ENCODE measurements at places on chromosomes 6 and 20.
A peak's percentile ranks its signal among the peaks of the same experiment; 100 is the strongest.

- no peak for DNase-seq
These were observed 38.4 kb upstream of the ZNF217 start for GRCh38 chr20:53631909-53632662.

GRCh38 chr6:20631549-20631924, 97.3 kb downstream of the CDKAL1 start:
- no peak for DNase-seq

DNA sequence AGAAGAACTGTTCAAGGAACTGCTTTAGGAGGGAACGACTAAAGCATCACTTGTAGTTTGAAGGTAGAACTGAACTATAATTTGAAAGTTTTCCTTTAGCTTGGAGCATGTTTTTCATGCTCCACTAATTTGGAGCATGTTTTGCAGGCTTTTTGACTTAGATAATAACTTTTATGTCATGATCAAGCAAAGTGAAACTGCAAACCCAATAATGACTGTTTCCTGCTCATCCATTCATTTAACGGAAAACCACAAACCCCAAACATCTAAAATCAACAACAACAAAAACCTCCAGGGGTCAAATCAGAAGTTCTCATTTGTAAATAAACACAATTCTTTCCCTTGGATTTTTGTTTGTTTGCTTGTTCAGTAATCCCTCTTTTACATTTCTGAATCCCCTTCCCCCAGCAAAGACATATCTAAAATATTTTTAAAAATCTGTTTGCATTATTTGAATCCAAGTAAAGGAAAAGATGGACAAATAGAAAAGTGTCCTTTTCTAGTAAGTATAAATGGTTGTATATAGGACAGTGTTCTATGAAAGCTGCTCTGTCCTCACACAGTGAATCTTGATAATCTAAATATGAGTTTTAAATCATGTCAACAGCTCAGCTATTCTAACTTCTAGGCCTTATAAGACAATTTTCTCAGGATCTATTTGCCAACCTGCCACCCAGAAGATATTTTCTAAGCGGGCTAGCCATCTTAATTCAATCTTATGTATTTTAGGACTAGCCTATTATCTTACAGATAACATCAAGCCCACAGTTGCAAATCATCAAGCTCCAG, 2.6 kb downstream of the SIM1 start:
- no peak for DNase-seq

GRCh38 chr6:68197356-68197755, 437.7 kb upstream of the ADGRB3 start:
- no peak for DNase-seq

DNA sequence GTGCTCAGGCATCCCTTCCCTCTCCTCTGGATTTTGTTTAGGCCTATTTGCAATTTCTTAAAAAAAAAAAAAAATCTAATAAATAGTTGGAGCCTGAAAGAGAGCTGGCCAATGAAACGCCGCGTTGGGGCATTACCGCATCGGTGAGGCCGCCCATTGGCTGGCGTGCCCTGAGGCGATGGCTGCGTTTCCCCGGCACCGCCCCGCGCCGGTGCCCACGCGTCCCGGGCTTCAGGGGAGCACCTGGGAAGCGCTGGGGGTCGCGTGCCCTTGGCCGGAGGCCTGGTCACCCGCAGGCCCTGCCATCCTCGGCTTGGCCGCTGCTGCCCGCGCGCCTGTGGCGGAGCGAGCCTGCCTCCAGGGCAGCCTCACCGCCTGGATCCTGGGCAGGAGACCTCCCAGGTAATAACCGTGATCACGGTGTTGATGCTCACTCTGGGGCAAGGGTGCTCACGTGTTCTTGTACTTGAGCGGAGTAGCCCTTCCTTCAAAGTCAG, 155.4 kb downstream of the NRN1 start:
- peak; percentile 79 for DNase-seq

GRCh38 chr6:21476112-21476511, 117.4 kb upstream of the SOX4 start:
- no peak for DNase-seq

DNA sequence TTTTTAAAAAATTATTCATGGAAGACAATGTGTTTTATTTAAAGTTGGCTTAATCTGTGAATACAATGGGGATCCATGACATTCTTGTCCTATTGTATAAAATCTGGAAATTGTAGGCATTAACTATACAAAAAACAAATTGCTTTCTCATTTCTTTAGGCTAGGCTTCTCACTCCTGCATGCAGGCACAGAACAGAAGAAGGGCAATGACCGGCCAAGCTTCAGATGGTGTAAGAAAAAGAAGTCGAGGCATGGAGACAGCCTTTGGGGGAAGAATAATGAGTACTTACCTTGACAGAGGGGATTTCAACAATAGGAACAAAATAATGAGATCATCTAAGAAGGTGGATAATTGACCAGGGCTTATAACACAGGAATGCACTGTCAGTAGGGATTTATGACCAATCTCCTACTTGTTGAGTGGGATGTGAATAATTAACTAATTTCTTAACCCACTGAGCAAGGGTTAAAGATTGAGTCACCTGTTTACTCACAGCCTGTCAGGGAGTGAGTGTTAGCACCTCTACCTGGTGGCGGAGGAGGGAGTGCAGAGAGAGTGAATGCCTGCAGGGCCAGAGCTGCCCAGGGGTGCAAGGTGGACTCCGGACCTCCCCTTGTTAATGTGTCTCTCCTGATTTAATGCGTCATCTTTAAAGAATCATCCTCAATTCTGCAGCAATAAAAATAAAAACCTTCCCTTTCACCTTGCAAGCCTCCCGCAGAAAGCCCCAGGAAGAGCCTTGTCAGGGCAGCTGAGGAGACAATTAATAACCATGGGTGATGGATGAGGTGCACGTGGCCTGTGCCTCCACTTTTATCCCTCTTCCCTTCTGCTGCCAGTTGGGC, 3.9 kb downstream of the SLC22A2 start:
- DNase-seq = no peak

GRCh38 chr20:44572551-44573500, 9.6 kb upstream of the PKIG start:
- DNase-seq = no peak

GRCh38 chr6:137880746-137881521, 13.9 kb downstream of the TNFAIP3 start:
- peak; percentile 51 for DNase-seq

- no peak for DNase-seq
These were observed 88.9 kb downstream of the COL12A1 start for GRCh38 chr6:75116946-75117345.

- peak; percentile 23 for DNase-seq
These were observed 74.1 kb upstream of the TOX2 start for GRCh38 chr20:43840382-43841070.

DNA sequence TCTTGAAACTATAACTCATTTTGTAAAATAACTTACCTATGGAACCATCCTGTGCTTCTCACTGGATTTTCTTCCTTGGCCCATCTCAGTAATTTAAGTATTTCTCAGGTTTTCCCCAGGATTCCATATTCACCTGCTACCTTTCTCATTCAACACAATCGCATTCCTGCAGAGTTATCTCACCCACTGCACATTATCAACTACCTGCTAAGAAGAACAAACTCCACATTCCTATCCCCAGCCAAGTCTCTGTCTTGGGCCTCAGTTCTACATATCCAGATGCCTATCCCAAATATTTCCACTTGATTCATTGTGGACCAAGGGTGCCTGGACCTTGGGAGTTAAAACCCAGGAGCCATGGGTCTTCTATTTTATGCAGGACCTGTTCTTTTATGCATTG, 60.2 kb upstream of the KCNQ5 start:
- DNase-seq = no peak

GRCh38 chr20:38658879-38659596, 57.4 kb downstream of the ARHGAP40 start:
- DNase-seq = peak; percentile 21

DNA sequence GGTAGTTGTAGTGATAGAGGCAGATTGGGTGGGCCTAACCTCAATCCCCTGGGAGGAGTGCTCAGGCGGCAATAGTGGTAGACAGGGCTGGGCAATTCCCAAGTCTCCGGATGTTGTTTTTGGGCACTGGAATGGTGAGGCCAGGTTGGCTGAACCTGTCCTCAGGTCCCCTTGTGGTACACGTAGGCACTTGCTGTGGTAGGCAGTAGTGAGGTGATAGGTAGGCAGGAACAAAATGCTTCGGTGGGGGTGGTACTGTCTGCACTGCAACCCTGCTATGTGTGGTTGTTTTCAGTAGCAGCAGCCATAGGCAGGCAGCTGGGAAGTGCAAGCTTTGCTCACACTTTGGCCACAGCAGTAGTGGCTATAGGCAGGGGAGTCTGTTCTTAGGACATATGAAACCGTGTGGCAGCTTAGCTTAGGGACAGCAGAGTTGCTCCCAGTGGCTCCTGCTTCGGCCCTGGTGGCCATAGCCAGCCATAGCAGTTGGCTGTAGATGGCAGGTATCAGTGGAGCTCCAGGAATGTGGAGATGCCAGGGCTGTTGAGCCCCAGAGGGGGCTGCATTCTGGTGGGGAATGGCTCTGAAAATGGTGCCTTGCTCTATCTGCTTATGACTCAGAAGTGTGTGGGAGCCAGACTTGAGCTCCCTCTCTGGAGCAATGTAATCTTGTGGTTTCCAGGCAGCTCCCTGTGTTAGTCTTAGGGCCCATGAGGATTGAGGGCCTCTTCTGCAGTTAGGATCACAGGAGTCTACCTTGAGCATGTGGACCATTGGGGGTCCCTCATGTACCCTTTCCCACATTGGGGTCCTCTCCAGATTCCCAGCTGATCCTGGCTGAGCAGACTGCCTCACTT, 241.8 kb upstream of the BMP2 start:
- no peak for DNase-seq

DNA sequence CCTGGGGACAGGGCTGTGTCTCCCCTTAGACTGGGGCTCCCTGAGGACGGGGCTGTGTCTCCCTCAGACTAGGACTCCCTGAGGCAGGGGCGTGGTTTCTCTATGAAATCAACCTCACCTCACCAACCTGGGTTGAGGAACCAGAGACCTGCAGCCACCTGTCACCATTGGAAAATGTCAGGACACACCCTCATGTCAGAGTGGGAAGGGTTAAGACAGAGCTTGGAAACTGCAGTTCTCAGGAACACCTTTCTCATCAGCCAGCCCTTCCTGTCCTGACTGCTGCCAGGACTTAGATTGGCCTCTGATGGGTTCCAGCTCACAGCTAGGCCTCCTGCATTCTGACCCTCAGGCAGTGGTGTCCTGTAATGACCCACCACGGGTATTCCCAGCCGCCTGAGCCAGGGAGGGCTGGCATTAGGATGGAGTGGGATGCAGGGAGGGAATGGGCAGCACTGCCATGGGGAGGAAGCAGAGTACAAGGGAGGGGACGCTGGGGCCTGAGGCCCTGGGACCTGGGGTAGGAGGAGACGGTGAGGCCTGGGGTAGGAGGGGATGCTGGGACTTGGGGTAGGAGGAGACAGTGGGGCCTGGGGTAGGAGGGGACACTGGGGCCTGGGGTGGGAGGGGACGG, 76.3 kb downstream of the MRPL14 start:
- DNase-seq = no peak

- no peak for DNase-seq
These were observed 76.0 kb upstream of the ADTRP start for GRCh38 chr6:11854408-11855165.

DNA sequence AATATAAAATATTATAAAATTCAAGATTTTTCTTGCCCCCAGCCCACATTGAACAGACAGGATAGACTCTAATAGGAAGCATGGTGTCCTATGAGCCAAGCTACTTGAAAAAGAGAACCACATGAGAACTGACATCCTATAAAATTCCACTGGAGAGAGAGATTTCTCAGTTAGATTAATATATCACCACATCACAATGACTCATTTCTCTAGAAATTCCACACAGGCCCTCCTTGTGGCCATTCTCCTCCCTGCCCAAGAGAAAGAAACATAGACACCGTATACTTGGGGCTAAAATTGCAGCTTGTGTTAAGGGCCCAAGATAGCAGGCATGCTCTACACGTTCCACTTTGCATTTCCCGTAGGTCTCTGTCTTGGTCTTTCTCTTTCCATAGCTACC, 481.4 kb downstream of the PTPRT start:
- no peak for DNase-seq

- DNase-seq = no peak
These were observed 37.9 kb upstream of the PRL start for GRCh38 chr6:22334778-22335177.

- peak; percentile 94 for DNase-seq
These were observed at the start of gene RIPK1 for GRCh38 chr6:3068329-3069214. RIPK1 (plus strand) TSS chr6:3068494; CDS start chr6:3076824, 8,330 bp downstream.

GRCh38 chr20:49608752-49609670, 41.1 kb upstream of the PTGIS start:
- DNase-seq = peak; percentile 62

GRCh38 chr20:15047042-15047441, 709.6 kb upstream of the FLRT3 start:
- no peak for DNase-seq

- DNase-seq = no peak
These were observed 955.9 kb upstream of the EYS start for GRCh38 chr6:66662721-66663507.
